ENCODE measurements at places on chromosomes 7 and 10.

DNA sequence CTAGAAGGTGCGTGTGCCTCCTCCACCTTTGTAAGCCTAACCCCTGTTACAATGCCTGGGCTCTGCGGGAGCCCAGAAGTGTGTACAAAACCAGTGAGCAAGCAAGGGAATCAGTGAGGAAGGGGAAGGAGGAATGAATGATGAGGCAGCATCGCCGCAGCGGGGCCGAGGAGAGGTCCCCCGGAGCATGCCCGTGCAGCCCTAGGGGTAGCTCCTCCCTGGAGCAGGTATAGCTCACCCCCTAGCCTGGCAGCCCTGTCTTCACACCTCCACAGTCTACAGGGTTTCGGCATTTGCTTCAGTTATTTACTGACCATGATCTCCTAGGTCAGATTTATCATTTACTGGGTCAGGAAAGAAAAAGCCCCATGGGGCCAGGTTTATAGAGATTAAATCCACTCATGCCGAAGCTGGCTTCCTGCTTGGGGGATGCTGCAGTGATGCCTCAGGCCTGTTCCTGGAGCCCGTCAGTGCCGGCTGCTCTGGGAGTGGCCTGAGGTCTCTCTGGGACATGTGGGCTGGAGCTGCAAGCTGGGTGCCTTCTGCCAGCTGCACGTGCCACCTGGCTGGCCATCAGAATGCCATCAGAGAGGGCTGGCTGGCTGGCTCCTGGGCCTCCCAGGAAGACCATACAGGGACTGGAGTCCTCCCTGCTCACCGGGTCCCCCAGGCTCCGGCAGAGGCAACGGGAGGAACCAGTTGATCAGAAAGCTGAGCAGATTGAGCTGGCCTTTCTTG is 138.9 kb downstream of the GRK5 start:
- DNase-seq: no peak

- DNase-seq: no peak
Observed at GRCh38 chr10:97575127-97575668, 2.6 kb downstream of the ANKRD2 start.

- DNase-seq: peak; percentile 19
Observed at GRCh38 chr10:127928021-127928806, 21.3 kb downstream of the PTPRE start.

GRCh38 chr10:86083664-86084175 is 282.9 kb downstream of the GRID1 start:
- no peak for DNase-seq

GRCh38 chr7:39133088-39133487 is 155.4 kb downstream of the POU6F2 start:
- DNase-seq: no peak

Data from inflammatory macrophage treated with lipopolysaccharide for 4 hours (primary cell).